Right cardiac atrium (tissue), 5 donors: ENCODE measurements at places on chromosomes 12 and 14. TPM values are rescaled to one million over a fixed set of nuclear protein-coding genes. Genes with fewer than 3 reads are reported as not detected.

DNA sequence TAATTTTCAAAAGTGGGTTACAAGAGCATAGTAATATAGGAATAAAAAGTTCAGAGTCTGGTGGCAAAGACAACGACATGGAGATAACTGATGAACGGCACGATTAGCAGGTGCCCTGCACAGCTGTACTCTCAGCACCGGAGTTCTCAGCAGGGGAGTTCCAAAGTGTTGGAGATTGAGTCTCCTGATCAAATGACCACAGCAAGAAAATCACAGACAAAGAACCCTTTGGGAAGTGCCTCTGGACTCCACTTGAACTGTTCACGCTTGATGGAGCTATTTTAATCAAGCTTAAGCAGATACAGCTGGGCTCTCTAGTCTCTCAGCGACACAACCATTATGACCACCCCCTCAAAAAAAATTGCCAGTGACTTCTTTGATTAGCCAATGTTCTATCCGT is 153.1 kb downstream of the ALG10B start:
- no peak for DNase-seq

GRCh38 chr14:64790478-64790877 is 86.3 kb downstream of the PLEKHG3 start:
- DNase-seq, result no peak

DNA sequence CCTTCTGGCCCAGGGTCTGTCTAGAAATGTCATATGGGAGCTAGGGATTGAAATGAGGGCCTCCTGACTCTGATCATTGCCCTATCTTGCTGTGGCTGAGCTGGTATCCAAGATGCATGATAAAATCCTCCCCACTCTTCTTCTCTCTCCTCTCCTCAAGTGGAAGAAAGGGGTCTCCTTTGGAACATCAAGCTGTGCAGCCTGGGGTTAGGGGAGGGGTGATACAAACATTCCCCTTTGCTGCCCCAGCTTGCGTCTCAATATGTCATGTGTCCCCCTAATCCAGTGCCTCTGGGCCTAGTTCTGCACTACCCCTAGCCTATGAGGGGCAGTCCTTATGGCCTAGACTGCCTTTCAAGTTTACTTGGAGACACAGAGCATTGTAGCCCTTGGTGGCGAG is 8.5 kb downstream of the RDH16 start:
- no peak for DNase-seq

GRCh38 chr12:24537083-24537860 is 411.6 kb downstream of the BCAT1 start:
- DNase-seq, result no peak

- DNase-seq, result no peak
Measured at GRCh38 chr12:6225630-6226001, 25.4 kb downstream of the CD9 start.

- DNase-seq, result no peak
Measured at GRCh38 chr12:110619534-110619953, 5.6 kb downstream of the TCTN1 start.

DNA sequence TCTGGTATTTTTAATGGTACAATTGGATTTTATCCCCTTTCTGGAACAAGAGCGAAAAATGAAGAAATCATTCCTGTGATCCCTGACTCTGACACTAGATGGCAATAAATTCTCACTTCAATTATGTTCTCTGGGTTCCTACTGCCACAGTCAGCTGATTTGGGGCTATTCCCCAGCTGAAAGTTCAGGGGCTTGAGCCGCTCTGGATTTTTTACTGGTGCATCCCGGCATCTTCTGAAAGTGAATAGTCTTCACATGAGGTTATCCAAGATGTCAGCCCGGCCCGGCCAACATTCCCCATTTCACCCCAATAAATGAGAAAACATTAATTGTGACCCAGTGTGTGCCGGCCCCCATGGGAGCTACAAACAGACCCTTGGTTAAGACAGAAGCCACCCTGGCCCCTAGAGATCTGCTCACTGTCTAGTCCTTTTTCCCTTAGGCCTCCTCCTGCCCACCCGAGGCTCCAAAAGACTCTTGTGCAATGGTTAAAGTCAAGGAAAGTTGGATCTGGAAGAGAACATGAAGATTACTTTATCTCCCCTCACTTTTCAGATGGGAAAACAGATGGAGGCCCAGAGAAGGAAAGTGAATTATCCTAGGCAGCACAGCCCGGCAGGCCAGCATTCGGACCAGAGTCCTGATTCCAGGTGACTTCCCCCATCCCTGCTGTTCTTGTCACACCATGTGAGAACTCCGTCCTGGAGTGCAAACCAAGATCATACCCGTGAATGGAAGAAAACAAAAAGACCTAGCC is 20.8 kb downstream of the CKAP4 start:
- DNase-seq, result peak; percentile 65

DNA sequence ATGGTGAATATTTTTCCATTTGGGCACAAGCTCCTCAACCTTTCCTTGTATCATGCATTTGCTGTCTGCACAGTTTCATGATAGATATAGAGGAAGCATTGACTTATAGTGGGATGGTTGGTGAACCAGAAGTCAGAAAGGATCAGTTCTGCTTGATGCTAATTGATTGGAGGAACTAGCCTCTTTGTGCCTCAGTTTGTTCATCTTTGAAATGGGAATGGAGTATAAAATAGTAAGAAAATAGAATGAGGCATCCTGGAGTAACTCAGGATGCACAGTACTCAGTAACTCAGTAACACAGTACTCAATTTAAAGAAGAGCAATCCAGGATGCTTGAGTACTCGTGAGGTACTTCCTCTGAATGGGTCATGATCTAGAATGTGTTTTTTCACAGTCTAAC is 109.5 kb downstream of the UNC79 start:
- DNase-seq, result no peak

DNA sequence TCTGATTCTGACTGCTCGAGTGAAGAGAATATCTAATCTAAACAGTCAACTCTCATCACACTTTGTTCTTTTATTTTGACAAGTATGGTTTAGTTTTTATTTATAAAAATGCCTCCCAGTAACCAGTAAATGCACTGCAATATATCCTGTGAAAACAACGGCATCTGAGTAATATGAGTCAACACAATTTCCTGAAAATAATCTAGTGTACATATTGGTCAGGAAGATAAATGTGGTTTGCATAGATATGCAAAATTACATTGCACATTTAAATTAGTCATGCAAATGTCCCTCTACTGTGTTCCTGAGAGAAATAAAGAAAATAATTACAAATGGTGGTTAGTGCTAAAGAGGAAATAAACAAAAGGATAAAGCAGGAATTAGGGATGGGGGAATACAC is 1190.7 kb upstream of the SEL1L start:
- no peak for DNase-seq

GRCh38 chr12:90729736-90730135 is 225.2 kb downstream of the CCER1 start:
- DNase-seq, result no peak

DNA sequence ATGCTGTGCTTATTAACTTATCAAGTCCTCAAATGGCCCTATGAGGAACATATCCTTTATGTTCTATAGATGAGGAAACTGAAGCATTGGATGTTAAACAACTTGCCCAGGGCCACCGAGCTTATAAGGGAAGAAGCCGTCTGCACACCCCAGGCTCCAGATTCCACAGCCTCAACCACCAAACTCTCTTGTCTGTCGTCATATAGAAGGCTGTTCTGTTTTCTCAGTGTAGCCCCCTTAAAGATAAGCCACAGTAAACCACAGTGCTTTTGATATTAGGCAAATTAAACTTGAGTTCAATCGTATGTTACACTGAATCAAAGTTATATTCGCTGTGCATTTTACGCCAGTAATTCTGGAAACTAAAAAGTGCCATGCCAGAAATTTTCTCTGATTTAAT is 116.7 kb downstream of the PRKCH start:
- no peak for DNase-seq

- DNase-seq, result no peak
Measured at GRCh38 chr14:91381801-91382670, 35.6 kb downstream of the CCDC88C start.

- DNase-seq, result no peak
Measured at GRCh38 chr12:122876731-122877130, 19.2 kb downstream of the VPS37B start.

- DNase-seq, result no peak
Measured at GRCh38 chr12:9606736-9607372, 862 bp downstream of the KLRB1 start.

DNA sequence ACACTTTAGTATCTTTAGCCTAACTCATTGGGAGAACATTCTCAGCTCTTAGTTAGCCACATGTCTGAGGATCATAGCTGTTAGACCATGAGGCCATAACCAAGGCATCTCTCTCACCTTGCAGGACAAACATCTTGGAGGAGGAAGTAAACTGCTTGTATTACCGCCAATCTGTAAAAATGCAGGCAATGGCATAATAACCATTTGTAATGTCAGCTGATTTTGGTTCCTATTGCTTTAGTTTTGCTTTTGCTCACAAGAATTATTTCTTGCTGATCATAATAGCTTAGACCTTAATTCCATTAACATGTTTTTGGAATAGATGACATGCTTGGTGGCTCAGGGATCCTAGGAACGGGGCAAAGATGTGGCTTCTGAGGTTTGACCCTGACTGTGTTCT is 16.4 kb upstream of the GSG1 start:
- DNase-seq, result no peak

DNA sequence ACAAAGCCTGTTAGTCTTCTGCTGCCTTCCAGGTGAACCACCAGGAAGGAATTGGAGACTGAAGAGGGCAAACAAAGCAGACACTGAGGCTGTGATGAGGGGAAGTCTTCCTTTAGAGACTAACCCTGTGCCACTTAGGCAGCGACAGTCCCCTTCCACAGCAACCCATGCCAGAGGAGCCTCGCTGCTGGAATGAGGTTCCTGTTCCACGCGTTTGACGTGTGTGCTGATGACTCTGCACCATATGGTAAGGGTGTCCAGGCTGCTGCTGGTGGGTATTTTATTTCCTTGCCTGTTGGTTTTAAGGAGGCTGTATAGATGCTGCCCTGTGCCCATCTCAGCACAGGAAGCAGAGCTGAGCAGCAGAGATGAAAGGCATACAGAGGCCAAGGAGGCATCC is 361.9 kb upstream of the FKBP4 start:
- DNase-seq, result no peak

- no peak for DNase-seq
Measured at GRCh38 chr12:109357032-109357431, 9.3 kb downstream of the MYO1H start.

DNA sequence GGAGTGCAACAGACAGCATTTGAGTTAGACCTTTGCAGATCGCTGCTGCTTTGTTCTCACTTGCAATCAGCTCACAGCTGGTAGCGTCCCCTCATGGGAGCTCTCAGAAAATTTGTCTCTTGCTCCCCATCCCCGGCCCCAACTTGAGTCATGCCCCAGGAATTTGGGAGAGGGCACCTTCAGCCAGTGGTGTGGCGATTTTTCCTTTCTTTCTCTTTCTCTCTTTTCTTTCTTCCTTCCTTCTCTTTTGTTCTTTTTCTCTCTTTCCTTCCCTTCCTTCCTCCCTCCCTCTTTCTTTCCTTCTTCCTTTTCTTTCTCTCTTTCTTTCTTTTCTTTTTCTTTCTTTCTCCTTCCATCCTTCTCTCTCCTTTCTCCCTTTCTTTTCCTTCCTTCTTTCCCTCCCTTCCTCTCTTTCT is 34.2 kb upstream of the MAP1LC3B2 start:
- no peak for DNase-seq

C12orf56 gene
- total RNA-seq, result not detected

AICDA gene
- total RNA-seq, result not detected

TROAP gene
- 1.7 TPM for total RNA-seq

HOXC9 gene
- not detected for total RNA-seq

PRB2 gene
- not detected for total RNA-seq

TMBIM6 gene
- 252 TPM for total RNA-seq

NRIP2 gene
- 2.0 TPM for total RNA-seq

NRDE2 gene
- 12.5 TPM for total RNA-seq

SALL2 gene
- total RNA-seq, result 11.5 TPM
